ENCODE measurements at places on chromosomes 3 and 15.

- H3K27me3 ChIP-seq = no peaks in the 10 kb centered on the region
- no peak overlapping the region for H3K27ac ChIP-seq
- DNase-seq = no peak
- H3K4me1 ChIP-seq = no peaks in the 10 kb centered on the region
These were observed 47.5 kb upstream of the TM4SF1 start for GRCh38 chr3:149424918-149425317.

- no peak overlapping the region for H3K27ac ChIP-seq
- H3K4me1 ChIP-seq = no peaks in the 10 kb centered on the region
- no peak for DNase-seq
- no peak overlapping the region for H3K4me3 ChIP-seq
These were observed 72.6 kb upstream of the DPH6 start for GRCh38 chr15:35618260-35619188.

DNA sequence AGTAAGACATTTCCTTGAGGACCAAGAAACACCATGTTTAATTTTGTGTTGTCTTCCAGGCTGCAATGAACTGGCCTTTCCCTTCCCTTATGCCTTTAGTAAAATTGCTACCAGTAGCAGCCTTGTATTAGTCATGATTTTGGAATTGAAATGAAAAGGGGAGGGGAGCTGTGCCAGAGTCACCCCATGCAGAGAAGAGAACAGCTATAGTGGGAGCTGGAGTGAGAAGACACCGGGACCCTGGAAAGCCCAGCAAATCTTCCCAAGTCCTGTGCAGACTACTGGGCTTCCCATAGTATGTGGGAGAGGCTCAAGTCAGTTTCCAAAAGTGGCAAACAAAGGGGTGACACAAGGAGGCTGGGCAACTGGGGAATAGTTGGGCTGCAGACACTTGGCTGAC lies 178.5 kb downstream of the NR1D2 start:
- H3K27ac ChIP-seq = no peak overlapping the region
- no peak for DNase-seq
- no peak overlapping the region for H3K4me3 ChIP-seq
- no peaks in the 10 kb centered on the region for H3K36me3 ChIP-seq

DNA sequence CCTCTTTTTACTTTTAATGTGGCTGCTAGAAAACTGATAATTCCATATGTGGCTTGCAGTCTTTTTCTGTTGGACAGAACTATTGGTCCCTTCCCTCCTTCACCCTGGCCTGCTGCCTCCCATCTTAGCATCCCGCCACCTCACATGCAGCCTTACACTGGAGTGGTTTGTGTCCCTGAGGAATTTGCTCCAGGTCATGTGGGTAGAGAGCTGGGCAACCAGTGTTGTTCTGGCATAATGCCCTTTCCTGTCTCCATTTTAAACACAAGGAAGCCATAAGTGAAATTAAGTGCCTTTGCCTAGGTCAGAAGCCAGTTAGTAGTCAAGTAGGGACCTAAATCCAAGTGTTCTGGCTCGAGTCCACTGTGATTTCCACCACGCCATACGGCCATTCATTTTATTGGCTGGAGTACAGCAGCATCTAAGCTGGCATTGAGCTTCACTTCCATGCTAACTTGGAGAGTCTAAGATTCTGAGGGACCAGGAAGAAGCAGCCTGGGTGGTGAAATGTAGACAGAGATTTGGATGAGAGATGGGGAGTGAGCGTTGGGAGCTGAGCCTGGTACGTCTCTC lies 46.0 kb upstream of the PLXNA1 start:
- H3K4me3 ChIP-seq = no peak overlapping the region
- no peak for DNase-seq
- H3K4me1 ChIP-seq = peaks cover 10% of the 10 kb centered on the region

- no peak for DNase-seq
- H3K27me3 ChIP-seq = no peaks in the 10 kb centered on the region
- H3K36me3 ChIP-seq = no peaks in the 10 kb centered on the region
These were observed 229.3 kb upstream of the MCTP2 start for GRCh38 chr15:94002041-94002440.

DNA sequence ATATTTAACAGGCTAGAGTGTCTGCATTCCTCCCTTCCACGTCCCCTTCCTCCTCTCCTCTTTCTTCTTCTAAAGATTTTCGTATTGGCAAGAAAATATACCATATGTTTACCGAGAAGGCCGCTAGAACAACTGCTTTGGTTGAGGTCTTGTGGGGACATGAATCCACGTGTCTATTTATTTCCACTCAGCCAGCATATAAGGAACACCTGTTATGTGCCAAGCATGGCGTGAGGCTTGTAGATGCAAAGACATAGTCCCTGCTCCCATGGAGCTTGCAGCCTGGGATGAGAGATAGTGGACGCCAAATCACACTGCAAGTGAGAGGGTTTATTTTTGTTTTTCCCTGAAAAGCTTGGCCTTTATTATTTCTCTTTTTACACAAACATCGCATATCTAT lies 57.1 kb downstream of the SLC7A14 start:
- H3K27ac ChIP-seq = no peak overlapping the region
- H3K4me3 ChIP-seq = no peak overlapping the region
- H3K4me1 ChIP-seq = peaks cover under 1% of the 10 kb centered on the region

GRCh38 chr3:114439284-114439683 lies 145.5 kb downstream of the TIGIT start:
- no peak for DNase-seq
- peaks cover 14% of the 10 kb centered on the region for H3K4me1 ChIP-seq
- H3K27me3 ChIP-seq = no peaks in the 10 kb centered on the region
- no peak overlapping the region for H3K4me3 ChIP-seq

DNA sequence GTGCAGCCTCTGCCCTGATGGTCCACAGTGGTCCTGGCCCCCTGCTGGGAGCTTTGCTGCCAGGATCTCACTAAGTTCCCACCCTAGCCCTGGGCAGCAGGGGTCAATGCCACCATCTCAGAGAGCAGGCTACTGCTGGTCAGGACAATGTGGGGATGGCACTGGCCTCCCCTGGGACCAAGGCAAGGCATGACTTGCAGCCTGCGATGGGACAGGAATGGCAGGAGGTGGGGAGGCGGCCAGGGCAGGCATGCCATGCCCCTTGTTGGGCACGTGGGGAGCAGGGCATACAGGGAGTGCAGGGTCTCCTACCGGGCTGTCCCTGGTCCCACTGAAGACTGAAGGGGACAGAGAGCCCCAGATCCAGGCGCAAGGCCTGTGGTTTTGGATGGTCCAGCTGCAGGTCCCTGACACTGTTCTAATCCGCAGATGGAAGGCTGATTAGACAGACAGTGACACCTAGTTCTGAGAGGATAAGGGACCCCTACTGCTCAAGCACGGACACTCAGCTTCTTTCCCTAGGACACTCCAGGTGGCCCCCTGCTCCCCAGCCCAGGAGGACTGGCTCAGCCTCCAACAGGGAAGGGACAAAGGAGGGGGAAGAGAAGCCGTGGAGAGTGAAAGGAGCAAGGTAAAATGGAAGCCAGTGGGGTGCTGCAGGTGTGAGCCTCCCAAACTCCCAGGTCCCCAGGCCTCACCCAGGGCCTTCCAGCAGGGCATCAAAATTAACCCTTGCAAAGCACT lies 69.2 kb upstream of the RPL32 start:
- no peaks in the 10 kb centered on the region for H3K4me1 ChIP-seq
- H3K36me3 ChIP-seq = peaks cover 25% of the 10 kb centered on the region
- H3K27me3 ChIP-seq = no peaks in the 10 kb centered on the region
- no peak overlapping the region for H3K4me3 ChIP-seq

GRCh38 chr3:99684644-99685043 lies 46.2 kb downstream of the COL8A1 start:
- peaks cover 9% of the 10 kb centered on the region for H3K4me1 ChIP-seq
- H3K4me3 ChIP-seq = no peak overlapping the region
- peaks cover 11% of the 10 kb centered on the region for H3K36me3 ChIP-seq
- DNase-seq = no peak
- H3K27me3 ChIP-seq = no peaks in the 10 kb centered on the region

- H3K4me3 ChIP-seq = no peak overlapping the region
- no peak overlapping the region for H3K27ac ChIP-seq
- H3K27me3 ChIP-seq = no peaks in the 10 kb centered on the region
- no peak for DNase-seq
- peaks cover 9% of the 10 kb centered on the region for H3K4me1 ChIP-seq
These were observed 149.8 kb upstream of the ABI3BP start for GRCh38 chr3:101143012-101143411.

GRCh38 chr3:66133050-66133757 lies 87.6 kb upstream of the SLC25A26 start:
- no peaks in the 10 kb centered on the region for H3K4me1 ChIP-seq
- DNase-seq = no peak
- H3K4me3 ChIP-seq = no peak overlapping the region
- no peak overlapping the region for H3K27ac ChIP-seq

GRCh38 chr15:99385865-99386264 lies 134.6 kb downstream of the LRRC28 start:
- H3K4me3 ChIP-seq = no peak overlapping the region
- H3K36me3 ChIP-seq = peaks cover 8% of the 10 kb centered on the region
- no peaks in the 10 kb centered on the region for H3K27me3 ChIP-seq

- H3K27me3 ChIP-seq = no peaks in the 10 kb centered on the region
- no peak overlapping the region for H3K27ac ChIP-seq
- H3K4me1 ChIP-seq = no peaks in the 10 kb centered on the region
- DNase-seq = no peak
- H3K4me3 ChIP-seq = no peak overlapping the region
These were observed 22.2 kb downstream of the SEMA3G start for GRCh38 chr3:52422669-52423068.

GRCh38 chr15:52496776-52497470 lies 31.8 kb downstream of the MYO5A start:
- no peaks in the 10 kb centered on the region for H3K36me3 ChIP-seq
- H3K4me3 ChIP-seq = no peak overlapping the region
- DNase-seq = peak; percentile 26
- H3K27me3 ChIP-seq = no peaks in the 10 kb centered on the region

DNA sequence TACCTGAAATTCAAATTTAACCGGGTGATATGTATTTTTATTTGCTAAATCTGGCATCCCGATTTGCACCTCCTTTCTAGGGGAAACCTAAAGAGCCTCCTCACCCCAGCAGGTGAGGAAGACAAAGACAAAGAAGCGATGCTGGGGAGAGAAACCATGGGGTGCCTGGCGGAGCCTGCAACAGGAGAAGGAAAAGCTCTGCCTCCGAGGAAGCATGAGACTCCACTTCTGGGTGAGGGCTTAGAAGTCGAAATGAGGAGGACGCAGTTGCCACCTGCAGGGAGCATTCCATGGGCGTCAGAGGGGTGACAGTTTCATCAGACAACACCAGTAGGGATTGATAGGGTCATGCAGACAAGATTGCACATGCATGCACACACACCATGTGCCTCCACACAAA lies 30.5 kb upstream of the LYZL4 start:
- H3K4me1 ChIP-seq = no peaks in the 10 kb centered on the region
- H3K4me3 ChIP-seq = no peak overlapping the region
- no peaks in the 10 kb centered on the region for H3K36me3 ChIP-seq
- H3K27ac ChIP-seq = no peak overlapping the region
- peaks cover 11% of the 10 kb centered on the region for H3K27me3 ChIP-seq

- no peaks in the 10 kb centered on the region for H3K27me3 ChIP-seq
- DNase-seq = peak; percentile 1
- no peaks in the 10 kb centered on the region for H3K36me3 ChIP-seq
- peaks cover 6% of the 10 kb centered on the region for H3K4me1 ChIP-seq
- no peak overlapping the region for H3K4me3 ChIP-seq
These were observed 52.6 kb downstream of the CNTN3 start for GRCh38 chr3:74561881-74562280.

DNA sequence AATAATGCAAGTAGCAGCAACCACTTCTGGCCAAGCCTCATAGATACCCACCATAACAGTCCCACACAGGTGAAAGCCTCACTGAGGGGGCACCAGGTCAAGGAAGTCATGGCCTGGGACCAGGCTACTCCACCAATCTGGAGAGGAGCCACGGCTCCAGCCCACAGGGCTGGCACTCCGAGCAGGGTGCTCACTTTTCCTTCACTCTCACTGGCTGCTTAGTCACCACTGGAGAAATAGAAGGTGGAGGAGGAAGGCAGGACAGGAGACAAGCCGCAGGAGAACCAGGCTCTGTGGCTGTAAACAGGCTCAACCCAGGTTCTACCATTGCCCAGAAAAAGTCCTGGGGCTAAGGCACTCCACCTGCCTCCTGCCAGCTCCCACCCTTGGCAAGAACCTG lies 1.2 kb downstream of the USP19 start:
- peak; percentile 19 for DNase-seq
- H3K4me1 ChIP-seq = peaks cover 6% of the 10 kb centered on the region
- peak overlapping the region; percentile 79 for H3K27ac ChIP-seq
- H3K27me3 ChIP-seq = no peaks in the 10 kb centered on the region
- peaks cover 60% of the 10 kb centered on the region for H3K36me3 ChIP-seq

- DNase-seq = peak; percentile 9
- H3K36me3 ChIP-seq = no peaks in the 10 kb centered on the region
- H3K4me3 ChIP-seq = no peak overlapping the region
- no peak overlapping the region for H3K27ac ChIP-seq
These were observed 491.9 kb downstream of the NTRK3 start for GRCh38 chr15:87764461-87765240.

- H3K4me3 ChIP-seq = no peak overlapping the region
- H3K27ac ChIP-seq = no peak overlapping the region
- no peaks in the 10 kb centered on the region for H3K36me3 ChIP-seq
- no peaks in the 10 kb centered on the region for H3K27me3 ChIP-seq
- peaks cover 6% of the 10 kb centered on the region for H3K4me1 ChIP-seq
These were observed 70.0 kb upstream of the ALDH1A3 start for GRCh38 chr15:100809587-100809986.

- peak overlapping the region; percentile 31 for H3K4me3 ChIP-seq
- H3K27ac ChIP-seq = peak overlapping the region; percentile 95
- peak; percentile 93 for DNase-seq
- H3K27me3 ChIP-seq = no peaks in the 10 kb centered on the region
- H3K4me1 ChIP-seq = peaks cover 49% of the 10 kb centered on the region
These were observed 33.3 kb upstream of the FLNB start for GRCh38 chr3:57974796-57975388.

DNA sequence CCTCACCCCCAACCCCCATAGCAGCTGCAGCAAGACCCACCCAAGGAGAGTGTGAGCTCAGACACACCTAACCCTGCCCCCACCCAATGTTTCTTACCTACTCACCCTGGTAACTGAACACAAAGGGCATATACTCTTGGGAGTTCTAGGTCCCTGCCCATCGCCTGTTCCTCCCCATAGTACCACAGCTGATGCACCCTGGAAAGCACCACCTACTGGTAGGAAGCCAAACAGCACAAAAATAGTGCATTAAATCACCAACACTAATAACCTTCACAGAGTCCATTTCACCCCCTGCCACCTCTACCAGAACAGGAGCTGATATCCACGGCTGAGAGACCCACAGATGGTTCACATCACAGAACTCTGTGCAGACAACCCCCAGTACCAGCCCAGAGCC lies 245.2 kb downstream of the EFHB start:
- H3K4me1 ChIP-seq = no peaks in the 10 kb centered on the region
- H3K4me3 ChIP-seq = no peak overlapping the region
- no peaks in the 10 kb centered on the region for H3K36me3 ChIP-seq
- no peak overlapping the region for H3K27ac ChIP-seq
- DNase-seq = peak; percentile 11
